Lung (tissue), 17 donors: ENCODE measurements at places on chromosomes 2 and 18.

DNA sequence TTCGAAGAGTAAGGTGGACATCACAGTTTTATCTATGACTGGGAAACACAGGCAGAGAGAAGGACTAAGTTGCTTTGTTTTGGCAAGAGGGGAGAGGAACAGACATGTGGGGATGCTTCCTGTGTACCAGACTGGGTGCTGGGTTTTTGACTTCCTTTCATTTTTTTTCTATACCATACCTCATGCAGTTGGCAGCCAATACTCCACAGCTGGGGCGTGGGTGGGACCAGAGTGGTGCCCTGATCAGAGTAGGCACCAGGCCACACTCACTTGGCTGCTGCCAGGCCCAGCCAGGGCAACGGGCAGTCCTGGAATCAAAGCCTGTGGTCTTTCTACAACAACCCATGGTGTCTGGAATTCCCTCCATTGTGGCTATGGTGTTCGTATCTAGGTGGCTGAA lies 45.2 kb downstream of the SH3RF3 start:
- no peak for DNase-seq

DNA sequence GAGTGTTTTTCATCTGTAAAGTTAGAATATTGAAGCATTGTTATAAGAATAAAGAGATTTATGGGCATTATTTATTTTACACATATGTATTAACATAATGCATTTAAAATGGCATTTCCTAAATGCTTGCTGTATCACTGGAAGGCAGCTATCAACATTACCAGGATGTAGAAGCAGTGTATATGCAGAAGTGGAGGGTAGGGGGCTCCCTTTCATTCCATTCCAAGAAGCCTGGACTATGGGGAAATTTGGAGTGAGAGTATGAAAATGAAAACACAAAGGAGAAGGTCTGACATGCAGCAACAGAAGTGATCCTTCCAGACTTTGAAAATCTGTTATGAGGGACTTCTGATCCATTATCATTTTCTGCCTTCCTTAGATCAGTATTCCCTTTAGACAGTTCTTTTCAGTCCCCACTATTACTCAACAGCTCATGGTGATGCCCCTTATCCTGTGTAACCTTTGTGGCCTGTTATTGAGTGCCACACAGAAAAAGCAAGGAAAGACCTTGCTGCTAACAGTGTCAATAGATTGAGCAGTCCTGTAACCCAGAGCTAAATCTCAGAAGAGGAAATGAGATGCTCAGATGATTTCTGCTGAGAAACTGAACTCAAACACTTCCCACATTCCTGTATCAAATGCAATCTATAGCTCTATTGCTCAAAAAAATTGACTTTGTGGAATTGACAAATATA lies 216.6 kb downstream of the HNMT start:
- DNase-seq, result no peak

- DNase-seq, result no peak
Observed at GRCh38 chr2:109059474-109060165, 69.4 kb upstream of the SH3RF3 start.

- DNase-seq, result no peak
Observed at GRCh38 chr2:75637568-75637967, 9.0 kb upstream of the MRPL19 start.

GRCh38 chr2:225471039-225471438 lies 71.5 kb downstream of the NYAP2 start:
- no peak for DNase-seq

- DNase-seq, result no peak
Observed at GRCh38 chr2:146081459-146081858, 1561.5 kb upstream of the ZEB2 start.

GRCh38 chr2:240994171-240994896 lies 4.1 kb upstream of the SNED1 start:
- DNase-seq, result peak; percentile 89

- no peak for DNase-seq
Observed at GRCh38 chr18:42925036-42925435, 190.4 kb downstream of the RIT2 start.

GRCh38 chr18:62717169-62717924 lies 2.0 kb downstream of the PHLPP1 start:
- DNase-seq, result no peak

DNA sequence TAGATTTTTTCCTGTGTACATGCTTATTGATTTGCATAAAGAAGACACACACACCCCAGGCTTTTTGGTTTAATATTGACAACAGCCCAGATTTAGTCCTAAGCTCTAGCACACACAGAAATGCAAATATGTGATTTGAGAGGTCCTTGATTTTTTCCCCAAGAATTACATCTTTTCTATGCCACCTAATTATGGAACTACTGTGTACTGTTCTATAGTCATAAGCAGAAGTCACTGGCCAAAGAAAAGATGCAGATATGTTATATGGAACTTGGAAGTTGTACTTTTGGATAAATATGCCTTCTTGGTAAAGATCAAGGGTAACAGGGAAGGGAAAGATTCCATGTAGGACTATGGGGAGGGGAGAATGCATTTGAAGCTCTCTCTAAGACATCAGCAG lies 105.6 kb downstream of the SETBP1 start:
- no peak for DNase-seq

DNA sequence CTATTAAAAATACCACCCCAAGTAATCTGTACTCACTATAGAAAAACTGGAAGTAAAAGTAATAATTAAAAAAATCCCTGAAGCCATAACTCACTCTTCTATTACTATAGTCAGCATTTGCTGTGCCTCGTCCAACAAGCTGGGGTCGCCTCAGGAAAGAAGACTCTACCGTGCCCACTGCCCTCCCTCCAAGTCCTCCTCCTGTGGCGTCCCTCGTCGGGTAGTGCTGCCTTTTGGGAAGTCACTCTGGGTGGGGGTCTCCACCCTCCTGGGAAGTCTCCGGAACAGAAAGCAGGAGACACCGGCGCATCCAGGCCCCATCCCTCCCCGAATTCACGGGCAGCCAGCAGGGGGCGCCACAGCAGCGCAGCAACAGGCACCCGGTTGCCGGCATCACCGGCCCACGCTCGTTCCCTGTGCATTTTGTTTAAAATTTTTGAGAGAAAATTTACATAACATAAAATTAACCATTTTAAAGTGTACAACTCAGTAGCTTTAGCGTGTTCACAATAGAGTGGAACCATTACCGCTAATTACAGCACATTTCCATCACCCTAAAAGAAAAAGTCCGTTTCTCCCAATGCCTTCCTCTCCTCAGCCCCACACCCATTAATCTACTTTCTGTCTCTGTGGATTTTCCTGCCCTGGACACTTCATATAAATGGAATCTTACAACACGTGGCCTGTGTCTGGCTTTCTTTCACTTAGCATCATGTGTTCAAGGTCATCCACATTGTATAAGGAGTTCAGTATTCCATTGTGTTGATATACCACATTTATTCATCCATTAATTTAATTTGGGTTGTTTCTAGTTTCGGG lies 62.2 kb downstream of the ADNP2 start:
- DNase-seq, result peak; percentile 47

GRCh38 chr2:204425821-204426220 lies 119.5 kb upstream of the PARD3B start:
- DNase-seq, result no peak

DNA sequence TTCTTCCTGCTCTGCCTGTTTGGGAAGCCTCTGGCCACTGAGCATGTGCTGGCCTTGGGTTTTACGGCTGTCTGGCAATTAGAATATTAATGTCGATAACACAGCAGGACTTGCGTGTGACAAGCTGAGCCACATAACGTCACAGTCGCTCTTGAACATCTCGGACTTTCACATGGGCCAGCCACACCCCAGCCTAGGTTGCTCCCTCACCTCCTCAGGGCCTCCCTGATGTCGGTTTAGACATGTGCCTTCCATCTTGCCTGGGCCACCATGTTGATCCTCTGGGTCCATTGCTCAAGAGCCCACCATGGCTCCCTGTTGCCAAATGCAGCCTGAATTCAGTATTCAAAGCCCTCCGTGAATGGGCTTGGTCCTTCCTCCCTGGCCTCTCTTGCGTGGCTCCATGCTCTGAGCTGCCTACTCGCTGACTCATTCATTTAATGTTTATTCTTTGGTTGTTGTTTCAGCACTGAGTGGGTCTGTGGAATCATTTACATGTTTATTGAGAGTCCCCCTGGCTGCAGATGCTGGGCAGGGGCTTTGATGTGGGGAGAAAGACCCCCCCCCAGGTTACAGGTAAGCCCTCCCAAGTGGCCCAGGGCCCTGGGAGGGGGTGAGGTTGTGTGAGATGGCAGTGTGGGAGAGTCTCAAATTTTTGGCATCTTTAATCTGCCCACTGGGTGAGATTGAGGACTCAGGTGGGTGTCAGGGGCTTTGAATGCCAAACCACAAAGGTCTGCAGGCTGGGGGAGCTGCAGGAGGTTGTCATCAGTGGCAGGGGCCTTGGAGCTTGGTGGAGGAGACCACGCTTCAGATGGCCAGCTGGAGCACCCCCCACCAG lies 62.0 kb downstream of the ODC1 start:
- DNase-seq, result no peak

- no peak for DNase-seq
Observed at GRCh38 chr2:16194530-16194929, 254.2 kb downstream of the MYCN start.

DNA sequence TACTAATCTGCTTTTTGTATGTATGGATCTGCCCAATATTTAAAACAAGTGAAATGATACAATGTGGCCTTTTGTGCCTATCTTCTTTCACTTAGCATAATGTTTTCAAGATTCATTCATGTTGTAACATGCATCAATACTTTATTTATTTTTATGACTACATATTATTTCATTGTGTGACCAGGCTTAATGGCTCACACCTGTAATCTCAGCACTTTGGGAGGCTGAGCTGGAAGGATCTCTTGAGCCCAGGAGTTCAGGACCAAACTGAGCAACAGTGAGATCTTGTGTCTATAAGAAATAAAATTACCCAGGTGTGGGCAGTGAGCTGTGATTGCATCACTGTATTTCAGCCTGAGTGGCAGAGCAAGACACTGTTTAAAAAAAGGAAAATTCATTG lies 33.2 kb downstream of the SPOPL start:
- DNase-seq, result no peak

DNA sequence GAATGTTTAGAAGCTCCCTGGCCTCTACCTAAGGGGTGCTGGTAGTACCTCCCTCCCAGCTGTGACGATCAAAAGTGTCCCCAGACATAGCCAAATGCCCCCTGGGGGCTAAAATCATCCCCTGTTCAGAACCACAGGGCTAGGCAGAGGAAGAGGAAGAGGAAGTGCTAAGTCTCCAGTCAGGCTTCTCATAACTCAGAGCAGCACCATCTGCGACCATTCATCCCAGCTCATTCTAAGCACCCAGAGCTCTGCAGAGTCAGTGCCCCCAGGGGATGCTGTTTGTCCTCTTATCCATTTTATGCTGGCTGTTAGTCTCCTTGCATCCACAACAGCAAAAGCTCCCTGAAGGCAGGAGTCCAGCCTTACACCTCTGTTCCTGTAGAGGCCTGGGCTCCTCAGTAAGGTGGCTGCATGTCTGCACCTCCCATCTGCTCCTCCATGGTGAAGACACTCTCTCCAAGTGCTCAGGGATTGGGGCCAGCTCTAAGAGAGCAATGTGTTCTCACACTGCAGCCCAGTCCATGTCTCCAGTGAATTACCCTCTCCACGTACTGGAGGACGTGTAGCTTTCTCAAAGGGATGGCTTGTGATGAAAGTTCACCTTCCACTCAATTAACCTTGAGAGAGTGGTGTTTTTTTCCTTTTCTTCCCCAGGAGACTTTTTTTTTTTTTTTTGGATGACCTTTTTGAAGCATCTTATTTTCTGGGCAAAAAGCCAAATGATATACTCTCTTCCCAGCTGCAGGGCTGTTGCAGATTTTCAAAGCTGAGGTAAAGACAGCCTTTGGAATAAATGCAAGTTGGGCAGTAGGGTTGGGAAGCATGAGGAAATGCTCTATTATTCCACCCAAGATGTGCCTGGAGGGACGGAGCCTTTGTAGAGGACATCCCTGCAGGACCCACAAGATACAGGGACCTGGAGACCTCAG lies 158.9 kb upstream of the SLC14A2 start:
- peak; percentile 33 for DNase-seq

DNA sequence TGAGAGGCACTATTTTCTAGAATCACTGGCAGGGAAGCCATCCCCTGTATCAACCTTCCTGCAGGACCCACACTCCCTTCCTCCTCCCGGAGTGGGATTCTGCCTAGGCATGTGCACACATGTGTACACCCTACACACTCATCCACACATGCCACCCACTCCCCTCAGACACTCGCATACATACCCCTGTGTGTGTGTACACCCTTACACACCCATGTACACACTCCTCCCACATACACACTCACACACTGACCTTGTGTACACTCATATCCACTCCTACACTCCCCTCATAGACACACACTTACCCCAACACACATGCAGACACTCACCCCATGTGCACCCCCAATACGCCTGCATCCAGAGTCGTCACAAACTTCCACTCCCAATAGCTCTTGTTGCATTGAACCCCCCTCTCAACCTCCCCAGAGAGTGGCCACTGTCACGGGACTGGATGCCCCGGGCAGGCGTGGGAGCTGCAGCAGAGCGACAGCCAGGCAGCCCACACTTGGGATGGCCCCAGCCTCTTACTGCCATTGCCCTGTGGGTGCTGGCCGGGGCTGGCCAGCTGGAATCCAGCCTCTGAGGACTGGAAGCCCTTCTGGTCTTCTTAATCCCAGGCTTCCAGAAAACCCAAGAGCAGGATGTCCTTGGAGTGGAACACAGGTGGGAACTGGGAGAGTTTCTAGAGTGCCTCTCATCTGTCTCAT lies 251.0 kb downstream of the LOXHD1 start:
- DNase-seq, result no peak

GRCh38 chr2:105323111-105323510 lies 6.4 kb downstream of the TGFBRAP1 start:
- no peak for DNase-seq

DNA sequence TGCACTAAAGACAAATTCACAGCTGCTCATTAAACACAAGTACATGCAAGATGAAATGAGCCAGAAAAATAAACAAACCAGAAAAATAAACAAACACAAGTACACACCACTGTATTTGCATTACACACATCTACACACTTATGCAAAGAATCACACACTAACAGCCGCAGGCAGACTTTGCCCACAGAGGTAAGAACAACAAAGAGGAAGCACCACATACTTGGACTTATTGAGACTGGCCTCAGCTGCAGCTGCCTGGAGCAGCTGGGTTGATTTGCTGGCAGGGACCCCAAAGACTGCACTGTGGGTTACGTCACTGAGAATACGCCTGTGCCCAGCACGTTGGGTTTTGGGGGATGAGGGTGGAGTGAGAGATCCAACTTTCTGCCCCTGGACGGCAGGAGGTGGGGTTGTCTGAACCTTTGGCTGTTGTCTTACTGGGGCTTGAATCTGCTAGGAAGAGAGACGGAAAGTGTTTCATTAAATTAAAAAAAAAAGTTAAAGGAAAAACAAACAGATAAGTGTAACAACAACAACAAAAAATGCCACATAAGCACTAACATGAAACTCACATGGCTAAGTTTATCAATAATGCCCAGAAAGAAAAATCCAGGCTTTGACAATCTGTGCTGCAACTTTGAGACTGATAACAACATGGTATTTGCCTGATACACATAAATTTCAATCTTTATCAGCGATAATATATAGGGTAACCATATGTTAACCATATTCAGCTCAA lies 71.9 kb upstream of the NFU1 start:
- peak; percentile 65 for DNase-seq

- DNase-seq, result no peak
Observed at GRCh38 chr18:7609617-7610016, 42.5 kb downstream of the PTPRM start.
